Esophagus muscularis mucosa (tissue), 4 donors: ENCODE measurements at places on chromosomes 5 and 9.
A peak's percentile ranks its signal among the peaks of the same experiment; 100 is the strongest.

DNA sequence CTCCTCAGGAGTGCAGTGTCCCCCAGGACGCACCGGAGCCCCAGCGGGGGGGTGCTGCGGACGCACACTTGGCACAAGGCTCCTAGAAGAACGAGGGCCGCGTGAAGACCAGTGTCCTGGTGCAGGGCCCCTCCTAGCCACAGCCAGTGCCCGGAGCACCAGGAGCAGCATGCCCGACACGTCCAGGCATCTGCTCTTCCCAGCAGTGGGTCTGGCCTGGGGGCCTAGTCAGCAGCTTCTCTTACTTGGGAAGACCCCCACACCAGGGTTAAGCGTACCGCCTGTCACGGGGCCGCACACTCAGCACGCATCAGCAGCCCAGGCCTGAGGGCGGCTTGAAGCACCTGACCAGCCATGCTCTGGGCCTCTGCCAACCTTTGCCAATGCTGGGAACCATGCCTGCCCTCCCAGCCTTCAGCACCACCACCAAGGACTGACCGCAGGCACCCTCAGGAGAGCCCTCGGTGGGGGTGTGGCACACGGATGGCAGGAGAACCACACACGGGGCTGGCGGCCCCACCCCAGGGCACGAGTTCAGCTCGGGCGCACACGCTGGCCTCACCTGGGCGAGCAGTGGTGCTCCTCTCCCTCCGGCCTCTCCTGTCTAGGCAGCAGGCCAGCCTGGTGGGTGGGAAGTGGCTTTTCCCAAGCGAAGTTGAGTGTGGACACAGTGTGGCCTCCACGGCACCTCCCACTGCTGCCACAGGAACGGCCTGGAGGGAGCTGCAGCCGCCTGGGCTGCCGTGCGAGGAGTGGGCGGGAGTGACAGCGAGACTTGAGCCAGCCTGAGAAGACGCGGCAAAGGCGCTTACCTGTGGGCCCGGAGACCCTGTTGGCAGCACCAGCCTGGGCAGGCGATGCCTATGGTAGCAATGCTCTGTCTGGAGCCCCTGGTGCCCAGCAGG, 12.0 kb upstream of the AJM1 start:
- no peak overlapping the region for H3K4me3 ChIP-seq
- H3K4me1 ChIP-seq: no peaks in the 10 kb centered on the region
- DNase-seq: no peak

GRCh38 chr5:77776554-77777206, 541 bp upstream of the TBCA start:
- no peaks in the 10 kb centered on the region for H3K27me3 ChIP-seq
- H3K36me3 ChIP-seq: no peaks in the 10 kb centered on the region
- peak overlapping the region; percentile 68 for H3K4me3 ChIP-seq
- H3K27ac ChIP-seq: peak overlapping the region; percentile 96
- H3K4me1 ChIP-seq: peaks cover 26% of the 10 kb centered on the region

DNA sequence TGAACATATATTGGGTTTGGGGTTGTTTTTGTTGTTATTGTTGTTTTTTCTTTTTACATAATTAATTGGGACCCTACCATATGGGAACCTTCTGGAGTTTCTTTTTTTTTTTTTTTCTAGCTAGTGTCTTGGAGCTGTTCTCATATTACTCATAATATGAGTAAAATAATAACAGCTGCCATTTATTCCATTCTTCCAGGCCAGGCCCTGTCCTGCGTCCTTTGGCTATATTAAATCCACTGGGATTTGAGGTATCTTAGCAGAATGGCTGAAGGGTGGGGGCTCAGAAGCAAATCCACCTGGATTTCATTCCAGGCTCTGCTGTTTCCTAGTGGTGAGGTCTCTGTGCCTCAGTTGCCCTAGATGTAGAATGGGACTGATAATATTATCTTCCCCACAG, 47.2 kb upstream of the RPL26L1 start:
- no peak for DNase-seq
- H3K4me1 ChIP-seq: peaks cover 14% of the 10 kb centered on the region
- H3K36me3 ChIP-seq: peaks cover 47% of the 10 kb centered on the region
- H3K27ac ChIP-seq: peak overlapping the region; percentile 97
- no peaks in the 10 kb centered on the region for H3K27me3 ChIP-seq

GRCh38 chr9:128419061-128419925, 1.4 kb upstream of the CERCAM start:
- H3K27ac ChIP-seq: no peak overlapping the region
- DNase-seq: no peak
- peaks cover 28% of the 10 kb centered on the region for H3K4me1 ChIP-seq
- H3K4me3 ChIP-seq: peak overlapping the region; percentile 91

DNA sequence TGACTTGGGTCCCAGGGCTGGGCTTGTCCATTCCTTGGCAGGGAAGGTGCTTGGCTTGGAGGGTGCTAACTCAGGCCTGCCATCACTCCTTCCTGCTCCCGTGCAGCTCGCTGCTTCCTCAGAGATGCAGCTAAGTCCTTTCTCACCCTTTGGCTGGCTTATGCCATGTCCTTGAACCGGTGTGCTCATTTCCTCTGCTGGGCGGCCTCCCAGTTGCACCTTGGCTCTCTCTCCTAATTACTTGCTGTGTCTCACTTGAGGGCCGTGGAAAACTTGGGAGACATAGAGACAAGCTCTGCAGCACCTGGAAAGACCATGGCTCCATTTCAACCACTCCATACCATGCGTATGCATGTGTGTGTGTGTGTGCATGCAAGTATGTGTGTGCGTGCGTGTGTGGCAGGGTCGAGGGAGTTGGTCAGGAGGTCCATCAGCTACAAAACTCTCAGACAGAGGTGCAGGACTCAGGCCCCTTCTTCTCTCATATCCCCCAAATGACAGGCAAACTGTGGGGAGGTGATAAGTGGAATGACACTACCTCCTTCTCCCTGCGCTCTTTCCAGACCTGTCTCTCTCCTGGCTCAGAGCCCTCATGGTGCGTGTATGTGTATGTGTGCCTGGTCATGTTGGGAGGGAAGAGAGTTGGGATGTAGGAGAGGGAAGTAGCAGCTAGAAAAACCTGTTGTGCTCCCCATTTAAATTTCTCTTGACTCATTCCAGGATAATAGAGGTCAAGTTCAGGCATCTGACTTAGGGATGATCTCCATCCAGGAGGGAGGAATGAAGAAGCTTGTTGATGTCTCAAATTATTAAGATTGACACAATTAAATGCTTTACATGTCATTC, 17.6 kb upstream of the MTMR12 start:
- no peaks in the 10 kb centered on the region for H3K27me3 ChIP-seq
- peak; percentile 68 for DNase-seq
- H3K36me3 ChIP-seq: no peaks in the 10 kb centered on the region
- no peak overlapping the region for H3K4me3 ChIP-seq
- H3K27ac ChIP-seq: no peak overlapping the region
- H3K4me1 ChIP-seq: peaks cover 28% of the 10 kb centered on the region
